ENCODE measurements at places on chromosomes 1 and 21.

GRCh38 chr1:1437904-1438376 is 2.5 kb downstream of the VWA1 start:
- DNase-seq: no peak

- DNase-seq: no peak
Measured at GRCh38 chr21:41011098-41011731, 156.7 kb upstream of the BACE2 start.

DNA sequence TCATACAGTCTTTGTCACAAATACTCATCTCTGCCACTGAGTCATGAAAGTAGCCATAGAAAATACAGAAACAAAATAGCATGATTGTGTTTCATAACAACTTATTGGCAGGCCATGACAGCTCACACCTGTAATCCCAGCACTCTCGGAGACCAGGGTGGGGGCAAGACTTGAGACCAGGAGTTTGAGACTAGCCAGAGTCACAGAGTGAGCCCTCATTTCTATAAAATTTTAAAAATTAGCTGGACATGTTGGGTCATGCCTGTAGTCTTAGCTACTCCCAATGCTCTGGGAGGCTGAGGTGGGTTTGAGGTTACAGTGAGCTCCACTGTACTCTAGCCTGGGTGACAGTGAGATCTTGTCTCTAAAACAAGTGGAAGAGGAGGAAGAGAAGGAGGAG is 411.1 kb downstream of the PCP4 start:
- DNase-seq: no peak

DNA sequence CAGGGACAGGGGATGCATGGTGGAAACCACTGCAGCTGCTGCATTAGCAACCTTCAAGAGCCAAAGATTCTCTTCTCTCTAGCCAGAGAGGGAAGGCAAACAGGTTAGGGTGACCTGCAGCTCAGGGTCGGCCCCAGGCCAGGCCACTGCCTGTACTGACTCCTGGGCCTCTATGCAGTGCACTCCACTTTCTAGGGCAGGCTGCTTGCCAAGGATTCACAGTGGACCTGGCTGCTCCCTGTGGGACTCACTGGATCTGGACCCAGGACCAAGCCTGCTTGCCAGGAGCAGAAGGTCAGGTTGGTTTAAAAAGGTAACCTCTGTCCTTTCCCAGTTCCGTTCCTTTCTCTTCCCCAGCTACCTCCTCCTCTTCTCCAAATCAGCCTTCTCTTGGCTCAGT is 52.4 kb downstream of the HIVEP3 start:
- DNase-seq: no peak

DNA sequence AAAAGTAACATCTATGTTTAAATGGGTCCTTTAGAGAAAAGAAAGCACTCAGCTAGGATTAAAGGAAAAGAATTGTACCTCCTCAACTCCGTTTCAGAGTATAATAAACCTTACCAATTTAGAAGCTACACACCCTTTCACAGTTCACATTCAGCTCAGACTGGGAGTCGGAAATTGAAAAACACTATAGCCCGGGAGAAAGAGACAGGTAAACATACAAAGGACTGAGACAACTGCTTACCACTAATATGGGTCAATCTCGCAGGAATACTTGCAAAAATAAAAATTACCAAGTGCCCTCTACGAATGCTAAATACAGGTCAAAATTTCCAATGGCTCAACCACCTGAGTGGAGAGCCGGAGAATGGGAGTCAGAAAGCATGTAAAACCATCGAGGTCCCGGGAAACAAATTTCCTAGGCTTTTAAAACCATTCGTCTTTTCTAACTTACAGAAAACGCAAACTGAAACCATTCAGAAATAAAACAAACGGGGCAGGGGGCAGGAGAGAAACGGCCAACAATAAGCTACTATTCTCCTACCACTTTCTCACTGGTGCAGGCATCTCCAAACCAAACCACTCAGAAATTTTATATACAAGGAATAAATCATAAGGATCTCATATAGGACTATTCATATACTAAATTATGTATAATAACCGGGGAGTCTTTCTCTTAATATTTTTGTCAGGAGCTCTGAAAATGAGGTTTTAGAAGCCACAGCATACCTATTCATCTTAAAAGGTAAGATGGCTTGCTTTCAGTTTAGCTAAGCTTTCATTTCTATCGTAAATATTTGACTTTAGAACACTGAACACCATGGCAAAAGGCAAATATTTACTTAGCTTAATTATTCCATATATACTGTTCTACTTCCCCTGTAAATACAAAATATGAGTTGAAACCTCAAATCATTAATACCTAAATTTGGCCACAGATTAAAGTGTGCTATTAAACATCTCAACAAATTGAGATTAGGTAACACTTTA is 136.5 kb downstream of the RERE start:
- DNase-seq: no peak

DNA sequence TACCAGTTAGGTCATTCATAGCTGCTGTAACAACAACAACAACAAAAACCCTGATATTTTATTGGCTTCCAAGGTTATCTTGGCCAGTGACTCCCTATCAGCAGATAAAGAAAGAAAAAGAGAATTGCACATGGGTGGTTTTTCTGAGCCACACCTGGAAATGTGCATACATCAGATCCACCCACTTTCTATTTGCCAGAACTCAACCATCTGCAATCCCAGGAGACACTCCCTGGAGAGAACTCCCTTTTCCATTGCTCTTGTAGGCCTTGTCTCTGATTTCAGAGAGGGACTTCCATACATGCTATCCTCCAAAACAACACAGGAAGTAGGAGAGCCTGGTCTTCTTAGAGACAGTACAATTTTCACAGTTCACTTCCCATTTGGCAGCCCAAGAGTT is 74.9 kb upstream of the ZC3H11B start:
- DNase-seq: no peak

DNA sequence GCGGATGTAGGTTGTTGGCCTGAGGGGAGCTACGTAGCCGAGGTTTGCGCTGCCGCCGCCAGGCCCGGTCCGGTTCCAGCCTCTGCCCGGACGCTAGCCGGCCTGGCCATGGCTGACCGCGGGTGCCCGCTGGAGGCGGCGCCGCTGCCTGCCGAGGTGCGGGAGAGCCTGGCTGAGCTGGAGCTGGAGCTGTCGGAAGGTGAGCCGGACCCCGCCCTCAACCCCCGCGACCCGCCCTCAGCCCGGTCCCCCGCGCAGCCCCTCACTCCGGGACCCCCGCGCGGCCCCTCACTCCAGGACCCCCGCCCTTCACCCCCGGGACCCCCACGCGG is 299 bp downstream of the DIP2A start:
- no peak for DNase-seq

DNA sequence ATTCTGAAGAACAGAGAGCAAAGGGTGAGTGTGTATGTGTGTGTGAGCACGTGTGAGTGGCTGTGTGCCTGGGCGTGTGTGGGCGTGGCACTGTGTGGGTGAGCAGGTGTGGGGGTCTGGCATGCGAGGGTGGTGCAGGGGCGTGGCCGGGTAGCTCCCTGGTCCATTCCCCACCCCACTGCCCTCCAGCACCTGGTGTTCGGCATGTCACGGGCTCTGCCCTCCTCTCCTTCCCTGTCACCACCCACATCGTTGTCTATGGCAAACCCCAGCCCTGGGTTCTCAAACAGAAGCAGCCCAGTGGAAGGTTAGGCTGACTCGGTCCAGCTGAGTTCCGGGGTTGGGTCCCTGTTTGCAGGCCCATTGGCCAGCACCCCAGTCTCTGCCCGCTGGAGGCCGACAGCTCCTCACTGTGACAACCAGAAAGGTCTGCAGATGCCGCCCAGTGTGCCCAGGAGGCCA is 39.8 kb downstream of the UBE2G2 start:
- DNase-seq: no peak

- DNase-seq: peak; percentile 35
Measured at GRCh38 chr1:31985430-31985829, 28.2 kb upstream of the KHDRBS1 start.

DNA sequence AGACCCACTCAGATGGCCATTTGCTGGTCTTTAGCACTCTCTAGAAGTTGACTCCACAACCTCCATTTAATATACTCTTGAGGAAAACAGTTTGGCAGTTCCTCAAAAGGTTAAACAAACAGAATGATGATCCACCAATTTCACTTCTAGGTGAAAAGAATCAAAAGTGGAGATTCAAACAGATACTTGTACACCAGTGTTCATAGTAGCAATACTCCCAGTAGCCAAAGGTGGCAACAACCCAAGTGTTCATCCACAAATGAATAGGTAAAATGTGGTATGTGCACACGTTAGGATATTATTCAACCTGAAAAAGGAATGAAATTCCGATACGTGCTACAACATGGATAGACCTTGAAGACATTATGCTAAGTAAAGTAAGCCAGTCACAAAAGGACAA is 6.3 kb downstream of the PRCC start:
- DNase-seq: no peak

GRCh38 chr1:21764615-21765423 is 18.1 kb downstream of the USP48 start:
- no peak for DNase-seq

- DNase-seq: no peak
Measured at GRCh38 chr1:166616206-166616605, 223.1 kb upstream of the POGK start.

- DNase-seq: no peak
Measured at GRCh38 chr1:190258003-190258402, 219.7 kb downstream of the BRINP3 start.

DNA sequence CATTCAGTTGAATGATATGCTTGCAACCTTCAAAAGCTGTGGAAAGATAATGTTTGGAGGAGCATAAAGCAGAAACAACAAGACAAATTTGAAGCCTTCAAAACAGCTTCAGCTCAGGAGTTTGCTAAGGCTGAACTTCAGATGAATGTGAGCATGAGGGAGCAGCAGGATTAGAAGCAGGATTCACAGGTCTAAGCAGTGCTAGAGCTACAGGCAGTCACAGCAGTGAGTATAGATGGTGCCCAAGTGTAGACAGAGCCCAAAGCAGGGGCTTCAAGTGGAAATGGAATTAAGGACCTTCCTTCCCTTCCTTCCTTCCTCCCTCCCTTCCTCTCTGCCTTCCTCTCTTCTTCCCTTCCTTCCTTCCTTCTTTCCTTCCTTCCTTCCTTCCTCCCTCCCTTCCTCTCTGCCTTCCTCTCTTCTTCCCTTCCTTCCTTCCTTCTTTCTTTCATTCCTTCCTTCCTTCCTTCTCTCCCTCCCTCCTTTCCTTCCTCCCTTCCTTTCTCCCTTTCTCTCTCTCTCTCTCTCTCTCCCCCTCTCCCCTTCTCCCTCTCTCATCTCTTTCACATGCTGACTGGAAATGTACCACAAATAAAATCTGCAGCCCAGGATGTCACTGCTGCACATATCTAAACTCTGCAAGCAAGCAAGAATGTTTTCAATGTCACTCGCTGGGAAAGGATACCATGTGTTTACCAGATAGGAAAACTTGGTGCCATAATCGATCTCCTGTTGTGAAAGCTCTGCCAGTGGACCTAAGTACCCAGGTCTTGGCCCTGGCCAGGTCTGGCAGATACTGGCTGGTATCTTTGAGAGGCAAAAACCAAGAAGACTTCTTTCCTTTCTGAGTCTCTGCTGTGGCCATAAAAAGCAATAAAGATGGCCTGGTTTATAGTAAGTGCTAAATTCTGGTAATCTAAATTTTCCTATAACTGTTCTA is 13.1 kb upstream of the SLC30A10 start:
- DNase-seq: no peak

DNA sequence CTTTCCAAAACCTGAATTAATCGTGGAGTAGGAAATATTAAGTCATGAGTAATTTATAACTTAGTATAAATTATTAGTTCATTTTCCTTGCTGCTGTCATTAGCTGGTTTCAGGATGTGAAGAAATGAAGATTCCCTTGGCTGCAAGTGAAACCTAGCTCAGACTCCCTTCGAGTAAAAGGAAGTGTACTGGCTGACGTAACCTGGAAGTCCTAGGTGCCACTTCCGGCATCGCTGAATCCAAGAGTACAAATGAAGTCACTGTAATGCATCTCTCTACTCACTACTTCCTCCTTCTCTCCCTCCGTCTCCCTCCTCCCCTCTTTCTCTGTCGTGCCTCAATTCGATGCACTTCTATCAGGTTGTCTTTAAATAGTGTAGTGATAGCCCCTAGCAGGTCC is 28.8 kb downstream of the ZP4 start:
- no peak for DNase-seq

GRCh38 chr21:43287111-43287760 is 118.4 kb downstream of the CRYAA start:
- no peak for DNase-seq

- no peak for DNase-seq
Measured at GRCh38 chr1:224392411-224393249, 36.0 kb downstream of the CNIH4 start.

DNA sequence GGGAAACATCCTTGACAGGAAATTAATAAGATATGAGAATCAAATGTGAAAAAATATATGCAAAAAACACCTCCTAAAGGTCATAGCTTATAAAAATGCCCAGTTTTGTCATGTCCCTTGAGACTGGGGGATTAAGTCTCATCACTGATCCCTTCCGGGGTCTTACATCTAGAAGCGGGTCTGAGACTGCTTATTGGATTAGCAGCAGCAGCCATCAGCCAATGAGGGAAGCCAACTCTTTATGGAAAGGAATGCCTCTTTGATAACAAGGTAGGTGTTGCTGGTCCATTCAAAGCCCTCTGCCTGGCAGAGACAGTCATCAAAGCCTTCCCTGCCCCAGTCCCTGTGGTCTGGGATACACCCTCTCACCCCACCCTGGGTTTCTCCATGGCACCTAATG is 3.9 kb upstream of the CACNA1S start:
- DNase-seq: no peak

DNA sequence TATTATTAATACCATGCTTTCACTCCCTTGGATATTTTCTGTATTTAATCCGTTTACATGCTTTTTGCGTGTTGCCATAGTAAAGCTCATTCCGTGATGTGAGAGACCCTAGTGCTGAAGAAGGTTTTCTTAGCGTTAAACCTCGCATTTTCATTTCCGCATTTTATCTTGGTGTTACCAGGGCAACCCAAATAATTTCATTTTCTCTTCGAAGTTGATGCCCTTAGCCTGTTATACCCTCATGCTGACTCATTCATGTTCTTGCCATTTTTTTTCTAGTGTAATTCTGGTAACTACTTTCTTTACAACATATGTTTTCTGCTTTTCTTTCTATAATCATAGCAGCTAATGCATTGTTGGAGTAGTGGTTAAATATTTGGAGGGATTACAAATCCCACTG is 37.2 kb downstream of the LRRC8C start:
- no peak for DNase-seq

- no peak for DNase-seq
Measured at GRCh38 chr1:74729741-74730478, 2.9 kb downstream of the CRYZ start.

DNA sequence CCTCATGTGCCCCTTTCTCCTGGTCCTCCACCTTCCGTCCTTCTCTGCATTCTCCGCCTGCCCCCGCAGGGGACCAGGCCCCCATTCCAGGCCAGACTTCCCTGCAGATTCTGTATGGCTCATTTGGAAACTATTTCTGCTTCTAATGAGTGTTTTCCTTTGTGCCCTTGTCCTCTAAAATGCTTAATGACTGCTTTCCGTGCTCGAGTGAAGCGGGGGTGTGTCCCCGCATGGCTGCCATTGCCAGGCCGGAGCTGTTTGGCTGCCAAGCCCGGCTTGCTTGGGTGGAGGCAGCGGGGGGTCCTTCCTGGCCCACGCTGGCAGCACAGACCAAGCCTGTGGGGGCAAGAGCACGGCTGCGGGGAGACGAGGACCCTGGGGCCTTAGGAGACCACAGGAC is 299.3 kb upstream of the VAMP3 start:
- DNase-seq: no peak

- no peak for DNase-seq
Measured at GRCh38 chr1:245201201-245201600, 46.4 kb downstream of the KIF26B start.

Measured in KG1 (cell line).